Activated CD8-positive, alpha-beta memory T cell treated with anti-CD3 and anti-CD28 coated beads for 1 hour (primary cell): ENCODE measurements at places on chromosomes 1 and 21.

DNA sequence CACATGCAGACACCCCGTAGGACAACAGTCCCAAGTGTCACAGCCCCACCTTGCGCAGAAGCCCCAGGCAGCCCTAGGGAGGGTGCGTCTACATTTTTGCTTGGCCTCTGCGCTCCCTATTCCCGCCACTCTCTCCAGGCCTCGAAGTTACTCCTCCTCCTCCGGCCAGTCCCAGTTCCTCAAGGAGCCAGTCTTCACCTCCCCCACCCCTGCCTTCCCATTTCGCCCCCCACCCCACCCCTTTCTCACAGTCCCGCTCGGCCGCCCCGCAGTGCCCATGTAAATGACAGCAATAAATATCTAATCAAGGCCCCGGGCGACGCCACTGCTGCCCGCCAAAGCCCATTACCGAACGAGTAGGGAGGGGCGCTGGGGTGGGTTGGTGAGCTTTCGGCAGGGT, 3.2 kb downstream of the DMBX1 start:
- no peak for DNase-seq

GRCh38 chr1:34645919-34646318, 108.9 kb upstream of the GJB5 start:
- DNase-seq: no peak

- no peak for DNase-seq
Observed at GRCh38 chr1:54610601-54611580, 12.4 kb downstream of the FAM151A start.

GRCh38 chr1:29584776-29585175, 348.5 kb downstream of the PTPRU start:
- DNase-seq: no peak

- no peak for DNase-seq
Observed at GRCh38 chr1:81873946-81874345, 73.2 kb downstream of the ADGRL2 start.

DNA sequence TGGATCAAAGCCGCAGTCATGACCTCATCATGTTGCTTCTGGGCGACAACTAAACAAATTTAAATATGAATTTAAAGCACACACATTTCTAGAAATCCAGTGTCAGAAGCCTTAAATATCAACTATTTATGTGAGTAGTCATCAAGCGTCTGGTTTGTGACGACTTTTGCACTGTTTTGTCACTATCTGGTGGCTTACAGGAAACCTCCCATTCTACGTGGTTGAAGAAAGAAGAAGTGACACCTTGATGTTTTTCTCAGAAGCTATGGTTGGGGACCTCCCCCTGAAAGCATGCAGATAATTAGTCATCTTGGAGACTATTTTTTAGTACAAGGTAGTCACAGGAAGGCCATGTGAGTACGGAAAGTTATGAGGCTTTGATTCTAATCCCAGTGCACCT, 58.5 kb downstream of the TENT5C start:
- no peak for DNase-seq
